ENCODE measurements at places on chromosomes 7 and 10.
A peak's percentile ranks its signal among the peaks of the same experiment; 100 is the strongest.

DNA sequence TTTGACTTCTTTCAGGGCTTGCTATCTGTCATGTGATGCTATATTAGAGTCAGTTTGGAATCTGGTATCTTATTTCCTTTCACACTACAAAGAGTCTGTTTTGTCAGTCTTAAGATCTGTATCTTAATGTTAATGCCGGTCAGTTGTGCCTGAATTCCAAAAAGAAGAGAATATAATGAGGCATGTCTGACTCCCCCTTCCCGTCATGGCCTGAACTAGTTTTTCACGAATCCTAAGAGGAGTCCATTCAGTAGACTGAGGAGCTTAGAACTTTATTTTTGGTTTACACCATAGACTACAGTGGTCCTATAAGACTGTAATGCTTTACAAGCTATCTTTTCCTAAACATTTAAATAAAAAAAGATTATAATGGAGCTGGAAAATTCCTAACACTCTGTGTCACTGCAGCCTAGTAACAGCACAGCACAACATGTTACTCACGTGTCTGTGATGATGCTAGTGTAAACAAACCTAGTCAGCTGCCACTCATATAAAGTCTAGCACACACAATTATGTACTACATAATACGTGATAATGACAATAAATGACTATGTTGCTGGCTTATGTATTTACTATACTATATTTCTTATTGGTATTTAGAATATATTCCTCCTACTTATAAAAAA lies 50.6 kb downstream of the VPS41 start:
- ATAC-seq, result peak; percentile 63

- no peak for ATAC-seq
Observed at GRCh38 chr7:50704844-50705243, 77.9 kb downstream of the GRB10 start.

DNA sequence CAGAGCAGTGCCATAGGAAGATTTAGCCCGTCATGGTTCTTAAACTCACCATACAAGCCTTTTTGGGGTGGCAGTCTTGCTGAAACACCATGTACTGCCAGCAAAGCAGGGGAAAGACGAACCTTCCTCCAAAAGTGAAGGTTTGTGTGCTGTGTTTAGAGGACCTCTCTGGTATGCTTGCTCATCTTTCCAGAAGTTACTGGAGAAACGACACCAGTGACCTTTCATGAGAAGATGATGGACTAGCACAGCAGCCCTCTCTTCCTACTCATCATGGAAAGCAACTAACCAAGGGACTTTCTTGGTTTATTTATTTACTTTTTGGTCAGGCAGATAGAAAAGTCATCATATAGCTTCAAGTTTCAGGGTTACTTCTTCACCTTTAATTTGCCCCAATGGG lies 247.4 kb downstream of the PTEN start:
- ATAC-seq, result no peak

- no peak for ATAC-seq
Observed at GRCh38 chr10:43479275-43479674, 42.4 kb downstream of the ZNF487 start.

DNA sequence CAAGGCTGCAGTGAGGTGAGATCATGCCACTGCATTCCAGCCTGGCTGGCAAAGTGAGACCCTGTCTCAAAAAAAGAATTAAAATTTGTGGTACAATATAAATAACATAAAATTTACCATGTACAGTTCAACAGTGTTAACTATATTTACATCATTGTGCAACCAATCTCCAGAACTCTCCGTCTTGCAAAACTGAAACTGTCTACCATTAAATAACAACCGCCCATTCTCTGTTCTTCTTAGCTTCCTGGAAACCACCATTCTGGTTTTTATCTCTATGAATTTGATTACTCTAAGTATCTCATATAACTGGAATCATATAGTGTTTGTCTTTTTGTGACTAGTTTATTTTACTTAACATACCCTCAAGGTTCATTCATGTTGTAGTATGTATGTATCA lies 167.6 kb downstream of the AUTS2 start:
- no peak for ATAC-seq

DNA sequence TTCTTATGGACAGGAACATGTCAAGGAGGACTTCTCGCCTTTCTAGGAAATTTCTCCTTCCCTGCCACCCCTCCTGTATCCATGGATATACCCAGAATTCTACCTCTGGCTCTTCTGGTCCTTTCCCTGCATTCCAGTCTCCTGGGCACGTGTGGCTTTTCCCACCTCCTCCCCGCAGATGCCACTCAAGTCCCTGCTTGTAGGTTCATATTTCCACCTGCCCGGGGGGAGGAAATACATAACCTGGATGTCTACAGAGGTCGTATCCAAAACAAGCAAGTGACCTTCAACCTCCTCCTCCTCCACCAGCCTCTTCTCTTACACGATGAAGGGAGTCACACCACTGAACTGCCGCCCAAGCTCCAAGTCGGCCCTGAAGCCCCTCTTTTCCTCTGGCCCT lies 20.7 kb downstream of the FGFR2 start:
- ATAC-seq, result no peak

DNA sequence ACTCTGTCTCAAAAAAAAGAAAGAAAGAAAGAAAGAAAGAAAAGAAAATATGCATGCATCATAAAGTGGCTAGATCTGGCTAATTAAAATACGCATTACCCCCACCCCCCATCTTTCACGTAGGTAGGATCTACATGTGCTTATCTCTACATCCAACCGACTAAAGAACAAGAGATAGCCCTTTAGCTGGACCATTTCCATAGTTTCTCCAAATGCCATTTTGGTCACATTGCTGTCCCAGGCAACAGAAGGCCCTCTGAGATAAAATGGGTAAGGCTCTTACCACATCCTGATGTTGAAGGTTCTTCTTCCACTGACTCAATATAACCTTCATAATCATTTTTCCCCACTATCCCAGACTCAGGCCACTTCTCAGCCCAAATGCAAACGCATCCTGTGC lies 31.5 kb downstream of the PIK3AP1 start:
- ATAC-seq, result no peak

DNA sequence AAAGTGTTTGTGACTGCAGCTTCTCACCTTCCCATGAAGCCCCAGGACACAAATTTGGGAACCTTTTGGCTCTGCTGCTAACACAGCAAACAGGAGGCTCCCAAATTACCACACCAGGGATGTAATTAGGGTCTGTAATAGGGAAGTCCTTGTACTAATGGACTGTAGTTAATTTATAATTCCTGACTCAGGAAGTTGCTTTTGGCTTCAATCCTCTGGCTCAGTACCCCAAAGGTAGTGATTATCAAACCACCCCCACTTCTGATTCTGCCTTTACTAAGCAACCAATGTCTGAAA lies 3.8 kb upstream of the MALSU1 start:
- ATAC-seq, result no peak

DNA sequence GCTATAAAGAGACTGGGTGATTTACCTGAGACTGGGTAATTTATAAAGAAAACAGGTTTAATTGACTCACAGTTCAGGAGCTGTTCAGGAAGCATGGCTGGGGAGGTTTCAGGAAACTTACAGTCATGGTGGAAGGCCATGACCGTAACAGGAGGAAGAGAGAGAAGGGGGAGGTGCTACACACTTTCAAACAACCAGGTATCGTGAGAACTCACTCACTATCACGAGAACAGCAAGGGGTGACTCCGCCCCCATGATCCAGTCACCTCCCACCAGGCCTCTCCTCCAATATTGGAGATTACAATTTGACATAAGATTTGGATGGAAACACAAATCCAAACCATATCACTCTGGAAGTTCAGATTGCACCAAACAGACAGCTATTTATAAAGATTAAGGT lies 59.8 kb upstream of the ARHGAP21 start:
- ATAC-seq, result no peak

Measured in esophagus mucosa (tissue), 1 donor.